ENCODE measurements at places on chromosomes 1 and 21. TPM values are rescaled to one million over a fixed set of nuclear protein-coding genes. Genes with fewer than 3 reads are reported as not detected.

GLIS1 gene
- total RNA-seq, result not detected

DNA sequence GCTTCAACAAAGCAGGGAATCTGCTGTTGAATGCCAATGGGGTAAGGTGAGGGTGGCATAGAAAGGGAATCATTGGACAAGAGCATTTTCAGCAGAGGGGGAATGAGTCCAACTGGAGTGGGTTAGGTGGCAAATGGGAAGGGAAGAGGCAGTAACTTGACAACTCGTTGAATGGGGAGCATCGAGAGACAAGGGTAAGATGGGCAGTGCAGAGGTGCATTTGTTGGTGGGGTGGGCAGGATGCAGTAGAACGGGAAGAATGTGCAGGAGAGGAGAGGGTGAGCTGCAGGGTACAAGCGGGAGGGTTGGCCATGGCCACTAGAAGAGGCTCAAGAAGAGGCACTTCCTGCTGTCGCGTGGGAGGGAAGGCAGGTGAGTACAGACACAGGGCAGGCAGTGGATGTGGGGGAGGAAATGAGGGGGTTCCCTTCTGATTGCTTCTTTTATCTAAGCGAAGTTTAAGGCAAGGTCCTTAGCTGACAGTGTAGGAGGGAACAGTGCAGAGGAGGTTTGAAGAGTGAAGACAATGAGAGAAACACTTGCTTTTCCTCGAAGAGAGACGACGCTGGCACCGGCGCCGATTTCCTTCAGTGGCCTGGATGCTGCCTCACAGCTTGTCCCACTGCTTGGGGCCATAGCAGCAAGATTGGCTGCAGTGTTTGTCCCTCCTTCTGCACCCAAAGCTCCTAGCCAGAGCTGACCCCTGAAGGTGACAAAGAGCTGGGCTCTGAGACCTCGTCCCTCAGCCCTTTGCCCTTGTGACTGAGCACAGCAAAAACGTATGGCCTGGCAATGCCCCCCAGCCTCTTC is 3.2 kb upstream of the IKBKE start:
- DNase-seq, result no peak

GRCh38 chr1:110915804-110916203 is 42.9 kb downstream of the CD53 start:
- no peak for DNase-seq

OPN3 gene
- total RNA-seq, result 13.4 TPM

IL22RA1 gene
- 0.14 TPM for total RNA-seq

C8B gene
- not detected for total RNA-seq

- DNase-seq, result no peak
Measured at GRCh38 chr1:59128784-59129227, 168.1 kb upstream of the FGGY start.

- DNase-seq, result no peak
Measured at GRCh38 chr1:231763456-231763855, 136.9 kb downstream of the DISC1 start.

DNA sequence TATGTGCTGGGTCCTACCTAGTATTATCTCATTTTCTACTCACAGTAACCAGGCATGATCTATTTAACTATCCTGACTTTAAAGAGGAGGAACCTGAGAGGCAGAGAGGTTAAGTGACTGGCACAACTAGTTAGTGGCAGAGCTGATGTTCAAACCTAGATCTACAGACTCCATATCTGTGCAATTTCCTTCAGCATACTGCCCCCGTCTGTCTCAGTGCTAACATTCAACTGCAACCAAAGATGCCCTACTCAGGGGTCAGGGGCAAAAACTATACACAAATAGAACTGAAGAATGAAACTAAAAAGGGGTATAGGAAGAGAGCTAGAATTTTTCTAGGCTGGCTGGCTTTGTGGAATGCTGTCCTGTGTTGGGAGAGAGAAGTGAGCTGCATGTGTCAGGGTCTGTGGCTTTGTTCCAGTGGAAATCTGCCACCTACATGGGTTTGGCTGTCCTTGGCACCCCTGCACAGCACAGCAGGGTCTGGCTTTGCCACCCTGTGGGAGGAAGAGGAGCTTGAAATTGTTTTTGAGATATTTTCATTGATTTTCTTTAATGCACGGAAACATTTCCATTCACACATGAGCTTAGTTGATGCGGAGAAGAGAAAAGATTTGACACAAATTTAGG is 368.5 kb downstream of the RPS6KC1 start:
- no peak for DNase-seq

DNA sequence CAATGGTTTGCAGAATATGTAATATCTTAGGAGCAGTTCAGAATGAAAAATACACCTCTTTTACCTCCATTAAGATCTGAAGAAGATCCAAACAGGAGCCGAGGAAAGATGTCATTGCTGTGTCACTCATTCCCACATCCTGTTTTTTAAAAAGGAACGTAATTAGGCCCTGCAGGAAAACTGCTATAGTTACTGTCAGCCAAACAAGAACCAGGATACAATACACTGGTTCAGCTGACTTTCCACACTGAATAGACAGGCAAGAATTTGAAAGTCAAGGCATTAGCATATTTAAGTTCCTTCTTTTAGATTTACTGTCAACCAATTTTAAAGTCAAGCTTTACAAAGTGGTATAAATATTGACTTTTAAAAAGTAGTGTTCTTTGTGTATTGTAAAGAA is 63.8 kb downstream of the IARS2 start:
- no peak for DNase-seq

All from thoracic aorta (tissue), 2 donors.